ENCODE measurements at places on chromosomes 7 and 10.
A peak's percentile ranks its signal among the peaks of the same experiment; 100 is the strongest.

DNA sequence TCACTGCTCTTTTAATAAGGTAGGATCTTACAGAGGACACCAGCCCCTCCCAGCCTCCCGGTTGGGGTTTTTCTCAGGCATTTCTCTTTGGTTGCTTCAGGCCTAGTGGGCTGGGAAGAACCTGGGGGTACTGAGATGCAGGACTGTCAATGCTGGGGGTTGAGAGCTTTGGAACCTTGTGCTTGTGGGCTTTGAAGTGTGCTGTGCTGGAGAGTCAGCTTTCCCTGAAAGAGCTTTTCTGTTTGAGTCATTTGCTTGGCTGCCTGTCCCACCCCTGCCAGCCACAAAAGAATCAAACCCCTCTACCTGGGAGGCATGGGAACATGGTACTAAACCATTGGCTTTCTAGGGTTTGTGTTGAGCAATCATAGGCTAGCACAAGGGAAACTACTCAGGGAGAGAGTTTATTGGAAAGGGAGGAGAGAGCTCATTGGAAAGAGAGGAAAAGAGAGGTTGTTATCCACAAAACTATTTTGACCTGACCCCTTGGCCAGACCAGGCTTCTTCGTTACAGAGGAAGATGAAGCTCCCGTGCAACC lies 1.4 kb downstream of the SCD start:
- DNase-seq, result no peak

DNA sequence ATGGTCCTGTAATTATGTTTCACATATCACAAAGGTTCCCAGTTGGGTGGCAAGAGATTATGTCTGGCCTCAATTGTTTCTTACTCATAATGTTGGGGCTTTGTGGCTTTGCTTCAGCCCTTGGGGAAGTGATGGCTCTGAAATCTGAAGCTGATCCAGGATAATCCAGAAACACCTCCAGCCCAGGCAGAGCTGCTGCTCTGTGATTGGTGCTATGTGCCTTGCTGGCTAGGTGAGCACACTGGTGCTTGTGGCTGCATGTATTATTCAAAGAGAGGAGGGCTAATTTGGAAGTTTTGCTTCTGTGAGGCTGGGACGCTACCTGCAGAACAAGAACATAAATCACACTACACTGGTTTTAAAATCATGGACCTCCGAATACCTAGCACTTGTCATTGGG lies 346.6 kb upstream of the MGMT start:
- DNase-seq, result no peak

GRCh38 chr7:113283861-113284260 lies 165.5 kb upstream of the SMIM30 start:
- DNase-seq, result peak; percentile 1

GRCh38 chr7:902996-903395 lies 26.6 kb downstream of the GET4 start:
- DNase-seq, result no peak

- no peak for DNase-seq
Measured at GRCh38 chr10:4241724-4242345, 456.8 kb upstream of the KLF6 start.

- DNase-seq, result no peak
Measured at GRCh38 chr7:23267357-23267756, 20.8 kb downstream of the GPNMB start.

DNA sequence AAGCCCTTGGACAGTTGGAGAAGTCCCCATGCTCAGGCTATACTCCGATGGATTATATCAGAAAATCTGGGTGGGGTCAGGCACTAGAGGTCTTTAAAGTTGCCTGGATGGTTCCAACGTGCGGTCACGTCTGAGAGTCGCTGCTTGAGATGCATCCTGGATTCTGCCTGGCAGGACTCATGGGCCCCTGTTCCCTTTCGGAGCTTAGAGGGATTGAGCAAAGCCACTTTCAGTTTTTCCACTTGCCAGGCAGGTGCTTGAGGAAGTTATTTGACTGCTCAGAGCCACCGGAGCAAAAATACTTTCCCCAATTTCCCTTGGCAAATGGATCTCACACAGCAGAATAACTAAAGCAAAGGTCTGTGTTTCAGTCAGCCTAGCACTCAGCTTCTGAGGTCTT lies 129.1 kb downstream of the GALNT17 start:
- no peak for DNase-seq

DNA sequence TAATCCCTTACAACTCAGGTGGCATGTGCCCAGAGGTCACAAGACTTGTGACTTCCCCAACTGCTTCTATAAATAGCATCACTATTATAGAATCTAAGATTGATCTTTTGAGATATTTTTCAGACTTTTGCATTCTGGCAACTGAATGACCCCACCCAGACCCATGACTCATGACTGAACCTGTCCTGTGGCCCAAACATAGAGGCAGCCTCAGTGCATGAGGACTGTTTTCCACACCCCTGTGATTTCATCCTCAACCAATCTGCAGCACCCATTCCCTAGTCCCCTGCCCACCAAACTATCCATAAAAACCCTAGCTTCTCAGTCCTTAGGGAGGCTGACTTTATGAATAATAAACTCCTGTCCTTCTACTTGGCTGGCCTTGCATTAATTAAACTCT lies 84.5 kb downstream of the MICU1 start:
- DNase-seq, result no peak

DNA sequence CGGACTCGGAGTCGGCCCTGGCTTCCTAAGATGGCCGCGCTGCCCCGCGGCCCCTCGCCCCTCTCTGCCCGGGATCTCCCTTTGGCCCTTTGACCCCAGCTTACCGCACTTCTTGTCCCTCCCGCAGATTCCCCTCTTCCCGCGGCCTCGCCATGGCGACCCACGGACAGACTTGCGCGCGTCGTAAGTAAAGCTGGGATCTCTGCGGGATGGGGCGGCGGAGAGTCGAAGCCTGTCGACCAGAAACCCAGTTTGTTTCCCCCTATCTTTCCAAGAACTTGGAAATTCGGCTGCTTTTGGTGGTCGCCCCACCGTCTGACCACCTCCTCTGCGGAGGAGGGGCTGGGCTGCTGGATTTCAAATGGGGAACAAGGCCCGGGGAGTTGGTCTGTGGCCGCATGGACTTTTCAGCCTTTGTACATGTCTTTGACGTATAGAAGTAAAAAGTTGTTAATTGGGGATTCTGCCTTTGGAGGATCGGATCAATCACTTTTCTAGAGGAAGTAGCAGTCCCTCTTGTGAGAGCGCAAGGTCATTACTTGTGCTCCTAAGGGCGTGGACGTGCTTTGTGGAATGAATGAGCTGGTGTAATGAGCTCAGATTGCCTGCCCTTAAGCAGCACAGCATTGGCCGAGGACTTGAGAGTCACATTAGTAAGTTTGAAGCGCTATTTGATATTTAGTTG lies 553 bp downstream of the VDAC2 start:
- no peak for DNase-seq

DNA sequence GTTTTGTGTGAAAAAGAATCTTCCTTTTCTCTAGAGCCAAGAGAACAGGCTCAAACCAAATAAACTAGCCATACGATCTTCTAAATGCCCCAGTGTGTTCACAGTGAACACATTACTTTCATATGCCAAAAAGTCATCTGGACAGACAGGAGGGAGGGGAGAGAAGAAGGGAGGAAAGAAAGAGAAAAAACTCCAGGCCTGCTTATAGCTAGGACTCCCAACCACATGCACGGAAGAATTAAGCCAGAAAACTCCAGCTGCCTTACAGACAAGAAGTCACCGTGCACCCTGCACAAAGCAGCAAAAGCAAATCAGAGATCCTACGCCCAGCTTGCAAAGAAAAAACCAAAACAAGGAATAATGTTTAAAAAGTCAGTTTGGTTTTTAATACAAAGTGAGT lies 34.3 kb downstream of the SNX8 start:
- no peak for DNase-seq
